AG09309 (cell line): ENCODE measurements at places on chromosomes 12 and 14.

GRCh38 chr12:62629971-62630739, 163.5 kb downstream of the MON2 start:
- DNase-seq: no peak

GRCh38 chr12:58412461-58413060, 471.2 kb downstream of the ATP23 start:
- DNase-seq: no peak

DNA sequence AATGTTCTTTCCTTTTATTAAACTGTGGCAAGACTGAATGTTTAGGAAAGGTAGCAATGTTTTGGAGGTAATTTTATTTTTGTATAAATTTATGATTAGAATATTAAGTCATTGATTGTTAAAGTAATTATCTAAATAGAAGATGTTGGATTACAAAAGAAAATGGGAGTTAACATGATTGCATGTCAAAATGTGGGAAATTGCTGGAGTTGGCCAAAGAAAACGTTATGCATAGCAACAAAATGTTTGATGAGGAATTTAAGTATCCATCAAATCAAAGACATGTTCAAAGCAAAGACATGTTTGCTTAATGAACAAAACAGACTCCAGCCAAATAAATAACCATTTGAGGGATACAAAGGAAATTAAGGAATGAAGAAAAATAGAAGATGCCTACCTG, 3.2 kb upstream of the MLH3 start:
- DNase-seq: no peak

DNA sequence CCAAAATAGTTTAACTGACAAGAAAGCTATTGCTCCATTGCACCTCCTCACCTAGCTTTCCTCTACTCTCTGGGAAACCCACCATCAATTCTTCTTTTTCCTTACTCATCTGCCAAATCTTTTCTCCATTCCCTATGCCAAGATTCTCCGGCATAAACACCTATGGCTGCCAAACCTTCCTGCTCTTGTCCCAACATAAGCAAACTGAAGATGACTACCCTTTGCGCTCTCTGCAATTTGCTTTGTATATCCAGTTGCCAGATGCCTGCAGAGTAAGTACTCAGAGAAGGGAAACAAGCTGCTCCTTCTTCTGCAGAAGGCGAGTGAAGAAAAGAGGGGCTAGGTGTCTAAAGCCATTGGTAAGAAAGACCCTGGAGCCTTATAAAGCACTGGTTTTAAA, 11.5 kb downstream of the PTGER2 start:
- DNase-seq: no peak

DNA sequence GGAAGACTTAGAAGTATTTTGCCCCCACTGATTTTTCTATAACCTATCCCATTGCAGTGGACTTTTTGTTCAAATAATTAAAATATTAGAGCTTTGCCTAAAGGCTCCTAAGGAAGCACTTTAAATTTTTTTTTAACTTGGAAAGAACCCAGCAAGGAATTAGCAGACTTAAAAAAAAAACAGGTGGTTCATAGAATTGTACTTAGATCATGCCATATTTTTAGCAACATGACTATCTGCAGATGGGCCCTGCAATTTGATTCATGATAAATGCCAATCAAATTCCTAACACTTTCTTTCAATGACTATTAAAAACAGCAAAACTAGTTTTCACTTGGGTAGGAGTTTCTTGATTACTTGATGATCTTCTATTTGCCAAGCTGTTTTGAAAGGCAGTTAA, 11.5 kb downstream of the ADAMTS20 start:
- peak; percentile 5 for DNase-seq

DNA sequence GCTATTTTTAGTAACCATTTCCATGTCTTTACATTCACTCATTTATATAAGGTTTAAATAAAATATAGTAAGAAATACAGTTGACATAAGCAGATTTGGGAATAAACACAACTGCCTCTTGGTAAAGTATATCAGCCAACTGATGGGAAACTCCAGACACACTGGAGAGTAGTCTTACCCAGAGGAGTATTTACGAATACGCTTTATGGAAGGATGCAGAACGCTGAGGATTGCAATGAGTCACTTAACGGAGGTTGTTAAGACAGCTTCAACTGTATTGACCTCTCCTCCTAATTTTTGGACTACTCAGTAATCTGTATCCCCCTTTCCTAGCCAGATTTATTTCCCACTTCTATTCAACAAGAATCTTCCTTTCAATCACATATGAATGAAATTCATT, 6.0 kb downstream of the C2CD5 start:
- DNase-seq: no peak

DNA sequence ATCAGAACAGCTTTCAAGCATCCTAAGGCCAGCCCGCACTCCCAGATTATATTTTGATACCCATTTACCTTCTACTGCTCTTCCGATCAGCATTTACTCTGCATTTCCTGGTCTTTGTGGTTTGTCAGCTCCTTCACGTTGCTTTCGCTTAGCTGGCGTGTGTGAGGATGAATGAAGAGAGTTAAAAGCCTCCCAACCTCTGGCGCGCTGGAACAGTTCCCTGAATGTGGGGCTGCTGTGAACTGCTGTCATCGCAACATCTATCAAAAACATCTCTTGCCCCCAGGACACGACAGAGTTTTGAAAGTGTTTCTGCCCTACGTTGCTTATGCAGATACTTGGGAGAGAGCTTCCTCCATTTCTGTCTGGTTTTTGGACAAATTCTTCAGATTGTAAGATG, 129.2 kb downstream of the KCNA5 start:
- DNase-seq: no peak

DNA sequence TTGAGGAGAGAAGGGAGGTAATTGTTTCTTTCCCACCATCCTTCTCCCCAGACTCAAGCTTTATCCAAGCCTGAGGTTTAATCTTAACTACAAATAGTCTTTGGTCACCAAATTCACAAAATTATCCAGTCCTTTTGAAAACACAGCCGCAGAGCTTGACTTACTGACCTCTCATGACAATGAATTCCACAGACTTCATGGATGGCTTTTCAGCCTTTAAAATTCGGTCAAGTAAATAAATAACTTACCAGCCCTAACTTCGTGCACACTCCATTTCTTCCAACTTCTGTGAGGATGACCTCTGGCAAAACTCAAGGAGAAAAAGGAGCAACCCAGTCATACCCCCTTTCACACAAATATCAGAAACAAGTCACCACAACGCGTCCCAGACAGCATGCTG, 137.0 kb upstream of the CDKN3 start:
- no peak for DNase-seq

DNA sequence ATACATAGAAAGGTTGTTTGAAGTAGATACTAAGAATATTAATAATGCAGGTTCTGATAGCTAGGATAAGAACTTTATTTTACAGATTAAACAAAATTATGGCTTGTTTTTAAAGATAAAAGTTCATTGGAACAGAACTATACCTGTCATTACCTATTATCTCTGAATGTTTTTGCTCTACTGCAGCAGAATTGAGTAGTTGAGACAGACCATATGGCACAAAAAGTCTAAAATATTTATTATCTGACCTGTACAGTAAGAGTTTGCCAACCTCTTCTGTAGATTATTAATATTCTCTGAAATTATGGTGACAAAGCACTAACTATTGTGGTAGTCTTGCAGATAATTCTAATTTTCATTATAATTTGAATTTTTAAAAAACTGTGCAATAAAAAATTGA, 829.1 kb upstream of the MGAT4C start:
- no peak for DNase-seq

DNA sequence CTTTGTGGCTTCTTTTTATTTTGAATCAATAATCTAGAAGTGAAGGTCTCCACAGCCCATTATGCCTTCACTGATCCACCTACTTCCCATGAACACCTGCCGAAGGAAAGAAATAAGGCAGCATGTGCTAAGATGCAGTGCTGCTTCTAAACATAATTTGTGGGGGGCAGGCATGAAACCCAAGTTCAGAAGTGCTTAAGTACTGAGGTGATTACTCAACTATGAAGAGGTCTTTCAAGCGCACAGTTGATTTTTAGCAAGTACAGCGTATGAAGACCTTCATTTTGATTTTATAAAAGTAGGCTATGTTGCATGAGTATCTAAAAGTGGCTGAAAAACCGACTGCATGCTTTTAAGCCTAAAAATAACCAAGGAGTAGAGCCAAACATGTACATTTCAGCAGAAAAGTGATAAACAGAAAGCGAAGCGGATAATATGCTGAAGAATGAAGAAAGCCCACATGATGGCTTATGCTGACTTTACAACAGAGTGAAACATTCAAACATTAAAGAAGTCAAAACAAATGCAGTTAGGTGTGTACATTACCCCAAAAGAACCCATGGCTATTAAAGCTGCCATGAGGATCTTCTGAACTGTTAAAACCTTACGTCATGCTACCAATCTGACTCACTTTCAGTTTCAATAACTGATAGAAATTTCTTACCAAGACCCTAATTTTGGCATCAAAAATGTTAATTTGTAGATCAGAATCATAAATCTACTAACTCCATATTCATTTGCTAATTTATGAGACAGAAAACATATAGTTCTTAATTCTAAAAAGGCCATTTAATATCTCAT, 29.3 kb downstream of the KICS2 start:
- DNase-seq: no peak

DNA sequence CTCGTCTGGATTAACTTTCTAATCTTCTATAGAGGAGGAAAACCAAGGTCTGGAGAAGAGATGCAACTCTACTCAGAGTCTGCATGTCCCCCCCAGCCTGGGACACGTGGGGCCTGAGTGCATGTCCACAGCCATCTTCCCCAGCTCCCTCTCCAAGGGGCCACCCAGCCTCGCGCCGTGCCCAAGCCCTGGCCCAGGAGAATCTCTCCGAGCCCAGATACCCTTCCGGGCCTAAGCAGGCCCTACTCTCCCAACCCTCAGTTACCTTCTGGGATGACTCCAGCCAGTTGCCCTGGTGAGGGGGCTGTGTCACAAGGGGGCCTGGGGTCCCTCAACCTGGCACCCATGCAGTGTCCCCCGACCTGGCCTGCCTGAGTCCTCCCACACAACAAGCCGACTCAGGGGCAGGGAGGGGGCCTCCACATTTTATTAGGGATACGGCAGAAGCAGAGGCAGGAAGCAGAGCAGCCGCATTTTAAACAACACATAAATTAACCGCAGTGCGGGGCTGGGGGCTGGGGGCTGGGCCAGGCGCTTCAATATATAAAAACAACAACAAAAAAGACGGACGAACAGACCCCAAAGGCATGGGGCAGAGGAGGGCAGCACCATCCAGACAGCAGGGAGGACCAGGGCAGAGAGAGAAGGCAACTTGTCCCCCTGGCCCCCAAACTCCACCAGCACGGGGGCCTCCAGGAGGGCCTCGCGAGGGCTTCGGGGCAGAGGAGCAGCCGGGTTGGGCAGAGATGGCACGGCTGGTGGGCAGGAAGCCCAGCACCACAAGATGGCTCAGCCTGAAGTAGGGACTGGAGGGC, 37.3 kb downstream of the NCKAP5L start:
- no peak for DNase-seq
